ENCODE measurements at places on chromosomes 5 and 9. TPM values are rescaled to one million over a fixed set of nuclear protein-coding genes. Genes with fewer than 3 reads are reported as not detected.

- no peak for DNase-seq
Observed at GRCh38 chr5:169248996-169249395, 51.9 kb downstream of the SLIT3 start.

GRCh38 chr9:113468716-113469448, 5.4 kb downstream of the RGS3 start:
- DNase-seq = no peak

Gene TLX3
- not detected for total RNA-seq

- no peak for DNase-seq
Observed at GRCh38 chr9:133393399-133393798, 17.2 kb downstream of the STKLD1 start.

GRCh38 chr5:177025101-177025601, 2.7 kb downstream of the ZNF346 start:
- DNase-seq = no peak

DNA sequence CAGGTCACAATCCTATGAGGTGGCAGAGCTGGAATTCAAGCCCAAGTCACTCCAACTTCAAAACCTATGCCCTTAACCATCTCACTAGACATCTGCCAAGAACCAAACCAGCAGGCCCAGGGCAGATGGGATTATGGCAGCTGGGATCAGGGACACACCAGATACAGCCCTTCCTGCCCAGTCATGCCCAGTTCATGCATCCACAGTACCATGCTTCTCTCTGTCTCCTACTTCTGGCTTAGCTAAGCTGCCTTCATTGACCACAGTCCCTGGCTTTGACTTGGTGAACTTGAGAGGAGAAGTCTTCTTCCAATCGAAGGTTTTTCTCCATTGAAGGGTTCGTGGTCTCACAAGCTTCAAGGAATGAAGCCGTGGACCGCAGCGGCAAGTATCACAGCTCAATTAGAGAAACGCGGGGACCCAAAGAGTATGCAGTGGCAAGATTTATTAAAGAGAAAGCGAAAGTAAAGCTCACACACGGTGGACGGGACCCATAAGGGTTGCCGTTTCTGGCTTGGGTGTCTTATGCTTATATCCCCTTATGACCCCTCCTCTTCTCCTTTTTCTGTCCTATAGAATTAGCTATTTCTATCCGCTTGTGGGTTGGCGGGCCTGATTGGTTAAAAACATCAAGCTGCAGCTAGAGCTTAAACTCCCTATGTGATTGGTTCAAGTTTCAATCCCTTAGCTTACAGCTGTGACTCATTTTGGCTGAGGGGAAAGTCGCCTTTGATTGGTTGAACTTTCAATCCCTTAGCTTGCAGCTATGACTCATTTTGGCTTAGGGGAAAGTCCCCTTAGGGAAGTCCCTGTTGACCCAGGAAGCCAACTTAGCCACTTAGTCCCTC, 101.2 kb downstream of the TRIM36 start:
- no peak for DNase-seq

DNA sequence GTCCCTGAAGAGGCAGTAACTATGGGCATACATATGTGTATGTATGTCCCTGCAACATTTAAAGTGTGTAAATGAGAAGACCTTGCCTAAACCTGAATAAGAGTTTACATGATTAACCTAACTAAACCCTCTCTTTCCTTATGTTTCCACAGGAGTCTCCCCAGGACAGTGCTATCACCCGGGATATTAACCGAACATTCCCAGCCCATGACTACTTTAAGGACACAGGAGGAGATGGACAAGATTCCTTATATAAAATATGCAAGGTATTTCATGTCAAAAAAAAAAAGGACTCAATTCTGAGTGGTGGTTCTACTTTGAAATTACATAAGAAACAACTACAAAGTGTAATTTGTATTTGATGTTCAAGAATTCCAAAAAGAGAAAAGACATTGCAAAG, 31.7 kb downstream of the GPR21 start:
- no peak for DNase-seq

Gene GCNT4
- 1.4 TPM for total RNA-seq

- no peak for DNase-seq
Observed at GRCh38 chr9:132200706-132201105, 38.8 kb downstream of the NTNG2 start.

Gene DBH
- total RNA-seq = 0.13 TPM

GRCh38 chr5:101838435-101838834, 457.6 kb downstream of the SLCO4C1 start:
- DNase-seq = no peak

DNA sequence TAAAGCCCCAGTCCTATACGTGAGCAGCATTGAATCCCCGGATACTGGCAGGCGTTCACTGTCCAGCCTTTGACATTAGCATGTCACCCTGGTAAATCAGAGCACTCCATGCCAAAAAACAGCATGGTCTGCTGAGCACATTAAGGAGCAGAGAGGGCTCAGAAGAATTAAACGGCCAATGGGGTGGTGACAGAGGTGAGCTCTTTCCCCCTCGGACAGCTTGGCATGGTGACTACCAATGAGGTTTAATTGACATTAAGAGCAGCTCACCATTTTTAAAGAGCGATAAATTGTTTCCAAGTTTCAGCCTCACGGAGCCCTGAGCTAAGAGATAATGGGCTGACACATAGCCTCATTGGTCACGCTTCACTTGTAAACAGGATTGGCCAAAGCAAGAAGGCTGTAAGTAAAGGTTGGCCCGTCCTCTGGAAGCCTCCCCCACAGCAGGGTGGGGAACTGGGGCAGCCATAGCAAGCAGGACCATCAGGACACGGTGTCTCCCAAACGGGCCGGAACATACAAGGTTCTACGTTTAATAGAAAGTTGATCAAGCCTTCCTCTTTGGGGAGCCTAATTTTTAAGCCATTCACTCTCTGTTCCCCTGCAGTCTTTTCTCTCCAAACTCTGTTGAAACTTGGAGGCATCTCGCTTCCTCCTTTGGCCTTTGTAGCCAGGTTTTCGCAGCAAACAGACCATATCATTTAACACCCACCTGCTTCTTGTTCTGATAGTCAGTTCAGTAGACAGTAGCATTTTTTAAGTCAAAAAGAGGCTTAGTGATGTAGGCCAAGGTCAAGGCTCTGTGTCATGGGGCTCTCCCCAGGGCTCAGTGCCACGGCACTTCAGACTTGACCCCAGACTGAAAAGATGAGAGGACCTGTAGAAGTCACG, 25.9 kb downstream of the QRFP start:
- DNase-seq = no peak

DNA sequence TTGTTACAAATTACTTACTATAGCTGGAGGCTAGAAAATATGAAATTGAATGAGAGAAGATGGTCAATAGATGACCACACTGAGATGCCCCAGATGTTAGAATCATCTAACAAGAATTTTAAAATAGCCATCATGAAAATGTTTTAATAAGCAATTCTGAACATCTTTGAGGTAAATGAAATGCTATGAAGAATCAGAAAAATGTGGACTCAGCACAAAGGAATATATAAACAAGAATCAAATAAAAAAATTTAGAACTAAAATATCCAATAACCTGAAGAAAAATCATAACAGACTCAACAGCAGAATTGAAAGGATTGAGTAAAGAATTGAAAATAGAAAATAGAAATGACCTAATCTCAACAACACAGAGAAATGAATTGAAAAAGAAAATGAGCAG, 248.5 kb downstream of the PRDM9 start:
- no peak for DNase-seq

Gene KCNV2
- not detected for total RNA-seq

DNA sequence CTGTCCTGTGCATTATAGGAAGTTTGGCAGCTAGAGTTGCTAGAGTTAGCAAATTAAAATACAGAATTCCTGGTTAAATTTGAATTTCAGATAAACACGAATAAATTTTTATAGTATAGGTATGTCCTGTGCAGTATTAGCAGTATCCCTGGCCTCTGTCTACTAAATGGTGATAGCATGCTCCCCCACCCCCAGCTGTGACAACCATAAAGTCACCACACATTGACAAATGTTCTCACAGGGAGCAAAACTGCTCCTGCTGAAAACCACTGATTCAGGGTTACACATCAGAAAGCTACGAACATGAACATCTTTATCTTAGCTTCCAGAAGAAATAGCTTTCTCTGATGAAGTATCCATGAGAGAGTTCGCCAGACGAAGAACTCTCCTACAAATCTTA, 91.8 kb upstream of the CCDC112 start:
- no peak for DNase-seq

- DNase-seq = no peak
Observed at GRCh38 chr5:38527475-38527874, 29.0 kb downstream of the LIFR start.

Gene BARHL1
- total RNA-seq = not detected

All from sciatic nerve (tissue), 2 donors.